Cortex of kidney (tissue), 1 donor: ENCODE measurements at places on chromosomes 6 and 20.

- DNase-seq, result no peak
These were observed 216.8 kb downstream of the TMEM242 start for GRCh38 chr6:157106487-157106886.

- DNase-seq, result no peak
These were observed 1.2 kb downstream of the SLC35B2 start for GRCh38 chr6:44255871-44256774.

- DNase-seq, result no peak
These were observed 979.6 kb upstream of the MAP3K7 start for GRCh38 chr6:91566467-91566866.

GRCh38 chr6:53578371-53578770 lies 33.5 kb upstream of the GCLC start:
- DNase-seq, result no peak

DNA sequence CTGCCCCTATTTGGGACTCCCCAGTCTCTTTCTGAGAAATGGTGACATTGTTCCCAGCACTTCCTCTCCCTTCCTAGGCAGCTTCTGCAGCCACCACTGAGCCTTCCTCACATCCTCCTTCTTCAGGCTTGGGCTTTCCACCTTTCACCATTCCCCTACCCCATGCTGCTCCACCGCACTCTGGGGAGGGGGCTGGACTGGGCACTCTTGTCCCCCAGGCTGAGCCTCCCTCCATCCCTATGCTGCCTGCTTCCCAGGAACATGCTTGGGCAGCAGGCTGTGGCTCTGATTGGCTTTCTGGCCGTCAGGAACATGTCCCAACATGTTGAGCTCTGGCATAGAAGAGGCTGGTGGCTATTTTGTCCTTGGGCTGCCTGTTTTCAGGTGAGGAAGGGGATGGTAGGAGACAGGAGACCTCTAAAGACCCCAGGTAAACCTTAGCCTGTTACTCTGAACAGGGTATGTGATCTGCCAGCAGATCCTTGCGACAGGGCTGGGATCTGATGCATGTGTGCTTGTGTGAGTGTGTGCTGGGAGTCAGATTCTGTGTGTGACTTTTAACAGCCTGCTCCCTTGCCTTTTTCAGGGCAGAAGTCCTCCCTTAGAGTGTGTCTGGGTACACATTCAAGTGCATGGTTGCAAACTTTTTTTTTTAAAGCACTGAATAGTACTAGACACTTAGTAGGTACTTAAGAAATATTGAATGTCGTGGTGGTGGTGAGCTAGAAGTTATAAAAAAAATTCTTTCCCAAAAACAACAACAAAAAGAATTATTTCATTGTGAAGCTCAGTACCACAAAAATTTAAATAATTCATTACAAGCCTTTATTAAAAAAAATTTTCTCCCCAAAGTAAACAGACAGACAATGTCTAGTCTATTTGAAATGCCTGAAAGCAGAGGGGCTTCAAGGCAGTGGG lies 2.1 kb upstream of the CDKN1A start:
- DNase-seq, result no peak

DNA sequence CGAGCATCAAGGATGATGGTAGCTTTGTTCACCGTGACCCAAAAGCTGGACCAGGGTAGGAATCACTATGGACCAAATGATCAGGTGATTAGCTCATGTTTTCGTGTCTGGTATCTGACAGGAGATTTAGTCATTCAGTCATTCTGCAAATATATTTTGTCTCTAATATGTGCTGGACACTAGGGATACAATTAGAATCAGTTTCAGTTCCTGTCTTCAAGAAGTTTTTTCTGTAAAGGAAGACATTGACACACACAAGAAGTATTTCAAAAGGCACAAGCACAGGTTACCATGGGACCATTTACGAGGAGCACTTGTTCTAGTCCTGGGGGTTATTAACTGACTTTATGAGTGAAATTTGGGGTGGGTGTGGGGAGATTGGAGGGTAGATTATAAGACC lies 244.9 kb downstream of the HIVEP2 start:
- no peak for DNase-seq

DNA sequence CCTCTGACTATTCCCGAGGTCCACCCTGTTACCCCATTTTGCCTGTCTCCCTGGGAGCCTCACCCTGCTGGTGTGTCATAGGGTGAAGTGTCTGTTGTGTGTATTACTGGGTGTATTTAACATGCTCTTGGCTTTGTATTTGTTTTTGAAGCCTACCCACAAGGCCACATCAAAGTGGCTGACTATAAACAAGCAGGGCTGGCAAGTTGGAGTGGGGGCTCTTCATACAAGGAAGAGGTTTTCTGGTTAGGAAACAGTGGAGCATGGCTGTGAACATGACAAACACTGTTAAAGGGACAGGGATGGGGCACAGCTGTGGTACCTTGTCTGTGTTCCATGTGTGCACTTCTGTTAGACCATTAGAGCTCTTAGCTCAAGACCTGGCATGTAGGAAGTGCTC lies 26.3 kb downstream of the HECA start:
- no peak for DNase-seq

GRCh38 chr20:1664911-1665310 lies 7.3 kb upstream of the SIRPG start:
- no peak for DNase-seq

- DNase-seq, result no peak
These were observed 64.9 kb downstream of the CPNE5 start for GRCh38 chr6:36774331-36774730.

DNA sequence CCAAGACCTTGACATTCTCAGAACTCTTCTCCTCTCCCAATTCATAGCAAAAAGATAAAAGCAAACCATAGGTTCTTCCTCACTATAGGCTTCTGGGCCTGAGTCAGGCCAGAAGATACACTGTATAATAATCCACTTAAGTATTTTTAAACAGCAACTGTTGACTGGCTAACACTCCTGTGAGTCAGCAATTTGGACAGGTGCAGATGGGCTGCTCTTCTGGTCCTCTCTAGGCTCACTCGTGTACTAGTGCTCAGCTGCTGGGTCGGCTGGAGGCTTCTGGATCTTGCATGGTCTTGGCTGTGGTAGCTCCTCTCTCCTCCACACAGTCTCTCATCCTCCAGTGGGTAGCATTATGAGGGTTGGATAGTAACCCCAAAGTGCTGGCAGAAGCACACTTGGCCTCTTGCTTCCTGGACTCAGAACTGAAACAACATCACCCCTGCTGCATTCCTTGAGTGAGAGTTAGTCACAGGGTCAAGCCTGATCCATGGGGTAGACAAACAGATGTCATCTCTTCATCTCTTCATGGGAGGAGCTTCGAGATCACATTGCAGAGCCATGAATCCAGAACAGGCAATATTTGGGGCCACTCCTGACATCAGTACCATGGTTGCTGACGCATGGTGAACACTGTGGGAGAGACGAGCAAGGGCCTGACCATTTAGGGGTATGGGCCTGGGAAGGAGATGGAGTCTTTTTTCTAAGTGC lies 86.9 kb downstream of the C6orf118 start:
- DNase-seq, result no peak

DNA sequence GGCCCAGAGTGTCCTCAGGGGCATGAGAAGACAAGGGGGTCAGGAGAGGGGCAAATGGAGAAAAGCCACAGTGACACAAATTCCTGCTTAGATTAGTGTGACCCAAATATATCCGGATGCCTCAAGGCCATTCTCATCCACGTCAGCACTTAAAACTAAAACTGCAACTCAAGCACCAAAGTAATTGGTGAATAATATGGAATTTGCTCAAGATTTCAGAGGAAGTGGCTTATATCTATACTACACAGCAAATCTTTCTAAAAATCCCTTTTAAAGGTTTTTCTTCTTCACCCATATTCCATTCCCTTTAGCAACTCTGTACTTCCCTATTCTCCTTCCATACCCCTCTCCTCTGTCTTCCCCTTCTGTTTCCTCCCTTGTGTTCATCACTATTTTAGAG lies 15.2 kb downstream of the DEF6 start:
- no peak for DNase-seq

DNA sequence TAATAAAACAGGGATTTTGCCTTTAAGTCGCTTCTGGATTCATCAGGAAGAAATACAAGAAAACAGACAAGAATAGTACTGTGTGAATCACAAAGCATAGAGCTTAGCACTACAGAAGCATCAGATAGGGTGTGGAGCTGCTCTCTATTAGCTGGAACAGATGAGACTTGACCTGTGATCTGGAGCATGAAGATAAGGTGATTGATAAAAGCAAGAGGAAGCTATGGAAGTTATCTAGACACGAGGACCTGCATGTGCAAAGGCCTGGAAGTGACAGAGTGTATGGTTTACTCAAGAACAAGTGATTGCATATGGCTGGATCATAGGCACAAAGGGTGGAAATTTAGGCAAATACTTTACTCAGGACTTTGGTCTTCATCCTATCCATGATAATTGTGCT lies 112.9 kb upstream of the MLIP start:
- no peak for DNase-seq

- DNase-seq, result no peak
These were observed 260.4 kb upstream of the THEMIS start for GRCh38 chr6:128161263-128161662.

DNA sequence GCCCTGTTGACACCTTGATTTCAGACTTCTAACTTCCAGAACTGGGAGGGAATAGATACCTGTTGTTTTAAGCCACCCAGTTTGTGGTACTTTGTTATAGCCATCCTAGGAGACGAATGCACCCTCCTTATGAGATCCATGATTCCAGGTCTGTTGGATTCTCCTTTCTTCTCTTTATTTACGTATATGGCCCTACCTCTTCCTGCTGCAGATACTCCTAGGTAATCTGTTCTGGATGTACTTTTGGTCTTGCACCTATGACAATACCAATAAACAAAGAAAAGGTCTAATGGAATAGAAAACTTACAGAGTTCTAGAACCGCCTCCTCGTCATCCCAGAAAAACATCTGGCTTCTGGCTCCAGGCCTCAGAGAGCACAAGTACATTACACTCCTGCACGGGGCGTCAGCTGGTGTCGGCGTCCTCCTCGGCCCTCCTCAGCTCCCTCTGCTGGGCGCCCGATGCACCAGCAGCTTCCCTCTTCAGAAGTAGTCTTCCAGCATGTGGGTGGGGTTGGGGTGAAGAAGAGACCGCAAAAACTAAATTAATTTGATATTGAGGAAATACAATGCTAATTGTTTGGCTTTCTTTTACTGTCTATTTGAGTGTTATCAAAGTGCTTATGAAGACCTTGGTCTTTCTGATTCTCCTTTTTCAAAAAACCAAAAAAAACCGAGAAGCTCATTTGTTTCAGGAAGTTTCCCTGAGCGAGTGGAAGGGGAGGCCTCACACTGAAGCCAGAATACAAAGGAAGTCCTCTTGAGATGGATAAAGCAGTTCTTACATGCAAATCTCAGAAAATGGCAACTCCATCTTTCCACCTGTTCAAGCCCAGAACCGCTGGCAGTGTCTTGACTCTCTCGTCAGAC lies 9.7 kb upstream of the ATXN1 start:
- DNase-seq, result no peak

- no peak for DNase-seq
These were observed 24.5 kb upstream of the ABCC10 start for GRCh38 chr6:43402820-43403219.

- DNase-seq, result no peak
These were observed 13.1 kb downstream of the VSTM2L start for GRCh38 chr20:37915800-37916570.

- DNase-seq, result no peak
These were observed 30.4 kb downstream of the DEFB114 start for GRCh38 chr6:49933526-49933925.

DNA sequence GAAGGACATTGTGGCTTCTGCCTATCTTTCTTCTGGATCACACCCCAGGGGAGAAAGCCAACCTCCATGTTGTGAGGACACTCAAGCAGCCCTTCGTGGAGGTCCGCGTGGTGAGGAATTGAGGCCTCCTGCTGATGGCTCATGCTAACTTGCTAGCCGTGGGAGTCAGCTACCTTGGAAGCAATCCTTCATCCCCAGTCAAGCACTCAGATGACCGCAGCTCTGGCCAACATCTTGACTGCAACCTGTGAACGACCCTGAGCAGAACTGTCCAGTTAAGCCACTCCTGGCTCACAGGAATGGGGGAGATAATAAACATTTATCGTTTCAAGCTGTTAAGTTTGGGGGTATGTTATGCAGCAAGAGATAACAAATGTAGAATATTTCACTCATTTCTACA lies 10.9 kb upstream of the CNKSR3 start:
- no peak for DNase-seq

GRCh38 chr6:152721956-152722355 lies 24.3 kb downstream of the MYCT1 start:
- no peak for DNase-seq

GRCh38 chr6:52881662-52881995 lies 27.9 kb downstream of the GSTA3 start:
- no peak for DNase-seq

DNA sequence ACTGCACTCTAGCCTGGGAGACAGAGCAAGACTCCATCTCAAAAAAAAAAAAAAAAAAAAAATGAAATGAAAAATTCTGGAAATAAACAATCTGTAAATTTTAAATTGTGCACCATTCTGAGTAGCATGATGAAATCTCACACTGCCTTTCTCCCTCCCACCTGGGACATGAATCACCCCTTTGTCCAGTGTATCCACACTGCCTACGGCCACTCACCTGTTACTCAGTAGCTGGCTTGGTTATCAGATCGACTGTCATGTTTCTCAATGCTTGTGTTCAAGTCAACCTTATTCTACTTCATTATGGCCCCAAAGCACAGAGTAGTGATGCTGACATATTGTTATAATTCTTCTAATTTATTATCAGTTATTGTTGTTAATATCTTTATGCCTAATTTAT lies 58.7 kb upstream of the MTHFD1L start:
- DNase-seq, result no peak

DNA sequence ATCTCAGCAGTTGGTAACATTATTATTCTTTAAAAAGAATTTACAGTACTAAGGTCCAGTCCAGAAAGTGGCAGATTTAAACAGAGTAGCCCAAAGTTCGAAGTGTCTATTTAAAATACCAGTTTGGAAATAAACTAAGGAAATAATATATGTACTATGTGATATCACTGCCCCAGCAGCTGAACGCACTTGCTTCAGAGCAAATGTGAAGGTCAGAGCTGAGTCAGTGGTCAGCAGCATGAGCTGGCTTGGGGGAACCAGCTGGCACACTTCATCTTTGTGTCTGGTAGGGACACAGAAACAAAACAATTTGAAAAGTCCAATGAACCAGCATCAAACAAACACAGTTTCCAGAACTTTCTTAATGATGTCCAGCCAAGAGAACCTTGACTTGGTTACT lies 15.4 kb downstream of the TMEM14B start:
- DNase-seq, result no peak

DNA sequence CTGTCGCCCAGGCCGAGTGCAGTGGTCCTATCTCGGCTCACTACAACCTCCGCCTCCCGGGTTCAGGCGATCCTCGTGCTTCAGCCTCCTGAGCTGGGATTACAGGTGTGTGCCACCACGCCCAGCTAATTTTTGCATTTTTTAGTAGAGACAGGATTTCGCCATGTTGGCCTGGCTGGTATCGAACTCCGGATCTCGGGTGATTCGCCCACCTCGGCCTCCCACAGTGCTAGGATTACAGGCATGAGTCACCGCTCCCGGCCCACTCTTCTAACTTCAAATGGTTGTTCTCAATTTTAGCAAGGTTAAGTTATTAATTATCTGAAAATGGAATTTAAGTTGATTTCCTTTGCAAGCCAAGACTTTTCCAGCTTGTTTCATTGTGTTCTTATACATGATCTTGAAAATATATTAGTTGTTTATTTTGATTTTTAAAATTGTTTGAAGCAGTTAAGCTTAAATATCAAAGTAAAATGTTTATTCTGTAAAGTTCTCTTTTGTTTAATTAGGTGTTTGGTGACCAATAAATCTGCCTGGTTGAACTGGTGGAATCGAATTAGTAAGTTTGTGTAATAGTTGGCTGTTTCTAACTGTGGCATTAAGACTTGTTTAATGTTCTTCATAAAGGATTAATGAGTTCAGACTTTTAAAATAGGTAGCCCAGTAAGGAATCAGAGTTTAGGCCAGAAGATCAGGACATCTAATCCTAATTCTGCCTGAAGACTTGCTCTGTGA lies 2.3 kb downstream of the PM20D2 start:
- no peak for DNase-seq
